NCI-H446 (cell line): ENCODE measurements at places on chromosomes 4 and X.
A peak's percentile ranks its signal among the peaks of the same experiment; 100 is the strongest.

DNA sequence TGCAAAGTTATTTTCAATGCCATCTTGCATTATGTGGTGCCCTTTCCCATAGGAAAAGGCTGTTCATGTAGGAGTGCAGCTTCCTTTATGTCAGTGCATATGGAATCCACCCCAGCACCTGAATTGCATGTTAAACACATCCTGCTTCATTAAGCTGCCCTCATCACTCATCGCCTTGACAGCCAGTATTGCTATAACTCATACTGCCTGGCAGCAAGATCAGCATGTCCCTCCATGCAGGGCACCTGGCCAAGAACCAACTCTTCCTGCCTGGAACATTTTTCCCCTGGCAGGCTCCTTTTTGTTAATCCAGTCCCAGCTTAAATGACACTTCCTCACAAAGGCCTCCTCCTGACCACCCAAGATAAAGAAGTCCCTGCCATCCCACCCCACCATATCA lies 23.5 kb upstream of the CA5B start:
- DNase-seq, result peak; percentile 66

DNA sequence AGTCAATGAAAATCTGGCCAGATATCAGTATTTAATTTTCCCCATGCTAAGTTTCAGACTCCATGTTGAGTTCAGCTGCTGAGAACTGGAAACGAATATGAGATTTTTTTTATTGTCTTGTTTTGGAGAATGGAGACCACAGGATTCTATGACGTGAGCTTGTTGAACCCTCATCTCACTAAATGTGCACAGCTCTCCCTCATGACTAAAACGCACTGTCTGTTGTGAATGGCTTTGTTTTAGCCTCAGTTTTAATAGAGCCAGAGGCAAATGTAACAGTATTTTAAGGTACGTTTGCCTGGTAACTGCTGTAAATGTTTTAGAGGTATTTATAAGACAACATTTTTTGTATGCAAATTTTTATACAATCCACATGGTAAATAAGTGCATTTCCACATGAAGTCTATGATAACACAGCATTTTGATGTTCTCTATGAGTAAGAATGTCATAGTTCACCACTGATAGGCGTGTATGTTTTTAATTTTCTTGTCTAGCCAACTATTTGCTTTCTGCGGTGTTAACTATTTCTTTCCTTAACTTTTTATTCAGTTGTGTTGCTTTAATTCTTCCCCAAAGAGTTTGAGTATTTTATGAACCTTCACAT lies 1159.3 kb upstream of the TENM3 start:
- no peak for DNase-seq

GRCh38 chr4:60194214-60194613 lies 1005.9 kb upstream of the ADGRL3 start:
- no peak for DNase-seq

DNA sequence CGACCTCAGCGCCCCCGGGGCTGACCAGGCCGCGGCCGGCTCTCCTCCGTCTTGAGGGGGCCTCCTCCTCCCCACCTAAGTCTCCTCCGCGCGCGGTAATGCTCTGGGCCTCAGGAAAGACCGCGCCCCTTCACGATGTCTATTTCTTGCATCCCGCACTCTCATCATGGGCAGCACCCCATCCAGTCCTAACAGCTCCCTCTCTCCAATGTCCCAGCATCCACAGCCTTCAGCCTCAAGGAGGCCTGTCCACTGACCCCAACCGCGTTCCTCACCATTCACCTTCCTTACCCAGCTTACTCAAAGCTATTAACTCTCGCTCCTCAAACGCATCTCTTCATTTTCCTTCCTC lies 77.5 kb downstream of the MAGED4 start:
- no peak for DNase-seq

DNA sequence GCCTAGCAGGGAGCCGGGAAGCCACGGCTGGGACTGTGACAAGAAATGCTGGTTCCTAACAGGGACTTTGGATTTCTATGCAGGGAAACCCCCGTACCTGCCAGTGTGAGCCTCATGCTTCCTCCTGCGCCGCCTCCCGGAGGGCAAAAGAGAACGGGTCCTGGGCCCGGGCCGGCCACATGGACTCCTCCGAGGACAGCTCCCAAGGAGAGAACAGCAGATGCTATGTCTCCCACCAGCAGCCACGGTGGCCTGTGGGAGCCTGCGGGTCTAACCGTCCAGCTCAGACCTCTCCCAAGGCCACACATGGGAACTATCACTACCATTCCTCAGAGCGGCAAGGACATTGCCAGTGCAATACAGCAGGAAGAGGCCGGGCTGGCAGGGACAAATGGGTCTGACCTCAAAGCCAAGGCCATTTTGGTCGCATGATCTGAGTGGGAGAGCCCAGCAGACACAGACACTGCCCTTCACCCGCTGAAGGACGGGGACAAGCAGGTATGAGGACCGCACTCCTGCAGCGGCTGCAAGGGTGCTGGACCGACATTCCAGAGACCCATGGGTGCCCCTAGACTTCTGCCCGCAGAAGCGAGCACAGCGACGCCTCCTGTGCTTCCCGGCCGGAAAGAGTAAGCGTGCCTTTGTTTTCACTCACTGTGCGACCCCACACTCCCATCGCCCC lies 4.5 kb upstream of the C4orf50 start:
- no peak for DNase-seq

DNA sequence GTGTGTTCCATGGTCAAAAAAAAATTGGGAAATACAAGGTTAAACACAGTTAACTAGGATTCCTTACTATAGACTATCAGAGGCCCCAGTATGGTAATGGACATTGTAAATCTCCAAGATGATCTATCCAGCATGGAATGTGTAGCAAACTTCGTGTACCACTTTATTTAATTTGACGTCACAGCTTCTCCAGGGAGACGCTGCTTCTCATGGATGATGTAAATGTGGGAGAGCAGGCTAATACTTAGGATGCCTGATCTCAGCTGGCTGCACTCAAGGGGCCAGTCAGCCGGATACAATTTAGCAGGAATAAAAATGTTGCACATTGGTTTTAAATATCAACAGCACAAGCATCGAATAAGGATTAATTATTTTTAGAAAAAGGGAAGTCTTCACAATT lies 111.7 kb upstream of the HPF1 start:
- no peak for DNase-seq

DNA sequence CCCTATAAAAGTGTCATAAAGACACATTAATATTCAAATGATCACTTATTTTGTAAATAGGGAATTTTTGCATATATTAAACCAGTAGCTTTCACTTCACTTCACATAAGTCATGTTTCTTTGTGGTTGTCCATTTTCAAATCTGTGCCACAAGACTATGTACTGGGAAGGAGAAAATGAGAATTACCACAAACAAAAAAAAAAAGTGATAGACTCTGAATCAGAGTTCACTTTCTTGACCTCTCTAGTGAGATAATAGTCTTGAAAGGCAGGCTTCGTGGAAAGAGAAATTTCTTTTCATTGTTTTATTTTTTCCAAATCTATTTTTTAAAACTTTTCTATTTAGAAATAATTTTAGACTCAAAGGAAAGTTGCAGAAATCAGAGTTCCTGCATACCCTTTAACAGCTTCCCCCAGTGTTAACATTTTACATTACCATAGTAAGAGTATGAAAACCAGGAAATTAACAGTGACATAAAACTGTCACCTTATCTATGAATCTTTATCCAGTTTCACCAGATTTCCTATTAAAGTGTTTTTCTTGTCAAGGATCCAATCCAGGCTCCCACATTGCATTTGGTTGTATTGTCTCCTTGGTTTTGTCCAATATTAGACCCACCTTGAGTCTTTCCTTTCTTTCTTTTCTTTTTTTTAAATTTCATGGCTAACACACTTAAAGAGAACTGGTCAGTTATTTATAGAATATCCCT lies 215.4 kb upstream of the PGRMC2 start:
- DNase-seq, result no peak

DNA sequence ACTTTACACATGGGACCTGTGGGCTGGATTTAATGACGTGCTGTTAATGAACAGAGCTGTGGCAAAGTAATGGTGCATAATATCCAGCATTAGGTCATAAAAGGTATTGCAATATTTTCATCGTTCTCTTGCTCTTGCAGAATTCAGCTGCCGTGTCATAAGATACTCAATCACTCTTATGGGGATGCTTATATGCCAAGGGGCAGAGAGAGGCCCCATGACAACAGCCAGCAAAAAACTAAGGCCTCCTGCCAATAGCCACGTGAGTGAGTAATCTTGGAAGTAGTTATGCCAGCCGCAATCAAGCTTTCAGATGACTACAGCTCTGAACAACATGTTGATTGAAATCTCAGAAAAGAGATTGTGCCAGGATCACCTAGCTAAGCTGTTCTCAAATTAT lies 616.9 kb downstream of the FSTL5 start:
- DNase-seq, result peak; percentile 32

- DNase-seq, result no peak
These were observed 60.7 kb upstream of the PLAC1 start for GRCh38 chrX:134718966-134719317.
